ENCODE measurements at places on chromosomes 7 and 10.

DNA sequence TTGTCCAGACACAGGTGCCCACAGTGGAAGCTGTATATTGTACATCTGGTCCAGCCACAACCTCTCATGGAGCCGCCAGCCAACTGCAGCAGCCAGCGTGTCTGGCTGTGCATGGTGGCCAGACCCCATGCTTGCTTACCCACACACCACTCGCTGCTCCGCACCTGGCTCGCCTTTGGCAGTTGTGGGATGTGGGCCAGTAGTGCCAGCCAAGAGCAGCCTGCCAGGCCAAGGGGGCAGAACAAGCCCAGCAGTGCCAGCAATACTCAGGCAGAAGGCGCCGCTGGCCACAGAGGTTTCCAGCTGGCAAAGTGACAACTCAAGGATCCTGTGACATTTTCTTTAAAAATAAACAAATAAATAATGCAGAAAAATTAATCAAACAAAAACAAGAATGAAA, 11.7 kb upstream of the TMEM243 start:
- no peak for DNase-seq

DNA sequence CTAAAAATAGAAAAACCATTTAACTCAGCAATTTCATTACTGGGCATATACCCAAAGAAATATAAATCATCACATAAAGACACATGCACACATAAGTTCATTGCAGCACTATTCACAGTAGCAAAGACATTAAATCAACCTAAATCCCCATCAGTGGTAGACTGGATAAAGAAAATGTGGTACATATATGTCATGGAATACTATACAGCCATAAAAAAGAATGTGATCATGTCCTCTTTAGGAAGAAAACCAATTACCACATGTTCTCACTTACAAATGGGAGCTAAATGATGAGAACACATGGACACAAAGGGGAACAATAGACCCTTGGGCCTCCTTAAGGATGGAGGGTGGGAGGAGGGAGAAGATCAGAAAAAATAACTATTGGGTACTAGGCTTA, 36.0 kb upstream of the ACBD5 start:
- no peak for DNase-seq

- DNase-seq = no peak
Observed at GRCh38 chr10:74691164-74691563, 135.2 kb upstream of the KAT6B start.

GRCh38 chr7:116293139-116293538, 82.8 kb downstream of the TES start:
- DNase-seq = no peak

GRCh38 chr7:85125176-85125575, 61.7 kb downstream of the SEMA3D start:
- no peak for DNase-seq

GRCh38 chr7:157274991-157275427, 61.8 kb upstream of the DNAJB6 start:
- no peak for DNase-seq

- DNase-seq = no peak
Observed at GRCh38 chr7:95950698-95951097, 178.3 kb downstream of the DYNC1I1 start.

DNA sequence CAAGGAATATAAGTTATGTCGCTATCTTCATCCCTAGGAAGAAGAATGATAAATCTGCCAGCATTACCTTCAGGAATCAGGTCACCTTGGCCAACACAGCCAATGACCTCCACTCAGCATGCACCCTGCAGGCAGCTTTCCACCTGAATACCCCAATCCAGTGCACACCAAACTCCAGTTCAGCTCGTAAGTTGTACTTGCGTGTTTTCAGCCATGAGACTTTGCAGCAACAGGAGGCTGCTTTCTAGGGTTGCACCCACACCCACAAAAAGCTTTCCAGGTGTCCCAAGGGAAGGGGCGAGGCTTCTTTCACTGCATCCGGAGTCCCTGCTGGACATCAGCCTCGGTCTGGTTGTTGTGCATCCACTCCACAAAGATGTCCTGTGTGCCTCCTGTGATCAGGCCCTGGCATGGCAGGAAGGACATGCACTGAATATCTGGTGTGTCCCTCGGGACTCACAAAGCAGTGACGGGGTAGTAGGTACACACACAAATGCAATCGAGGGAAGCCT, 282.9 kb downstream of the GRID1 start:
- no peak for DNase-seq

DNA sequence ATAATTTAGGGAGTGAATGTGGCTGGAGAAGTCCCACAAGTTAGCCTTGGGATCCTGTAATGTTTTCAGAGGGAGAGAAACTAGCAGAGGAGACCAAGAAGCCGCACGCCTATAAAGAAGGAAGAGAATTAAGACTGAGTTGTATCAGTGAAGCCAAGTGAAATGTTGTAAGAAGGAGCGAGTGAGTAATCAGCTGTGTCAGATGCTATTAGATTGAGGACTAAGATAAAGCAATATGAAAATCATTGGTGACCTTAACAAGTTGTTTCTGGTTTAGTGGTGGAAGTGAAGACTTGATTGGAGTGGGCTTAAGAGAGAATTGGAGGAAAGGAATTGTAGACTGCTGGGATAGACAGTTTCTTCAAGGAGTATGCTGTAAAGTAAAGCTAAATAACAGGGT, 8.8 kb downstream of the CCSER2 start:
- DNase-seq = no peak

DNA sequence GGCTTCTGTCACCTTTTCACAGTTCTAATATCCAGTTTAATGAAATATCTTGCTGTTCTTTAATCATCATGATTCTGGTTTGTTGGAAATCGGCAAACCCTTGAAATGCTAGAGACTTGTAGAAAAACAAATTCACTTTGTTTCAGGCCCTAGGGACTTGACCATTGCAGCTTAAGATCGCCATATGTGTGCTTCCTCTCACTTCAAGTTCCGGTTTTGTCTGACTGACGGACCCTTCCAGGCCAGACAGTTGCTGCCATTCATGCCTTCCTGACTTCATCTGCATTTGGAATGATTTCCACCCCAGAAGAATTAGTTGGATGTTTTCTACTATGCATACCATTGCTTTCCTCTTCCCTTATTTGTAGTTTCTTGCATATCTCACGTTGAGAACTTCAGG, 125.6 kb downstream of the CELF2 start:
- no peak for DNase-seq

DNA sequence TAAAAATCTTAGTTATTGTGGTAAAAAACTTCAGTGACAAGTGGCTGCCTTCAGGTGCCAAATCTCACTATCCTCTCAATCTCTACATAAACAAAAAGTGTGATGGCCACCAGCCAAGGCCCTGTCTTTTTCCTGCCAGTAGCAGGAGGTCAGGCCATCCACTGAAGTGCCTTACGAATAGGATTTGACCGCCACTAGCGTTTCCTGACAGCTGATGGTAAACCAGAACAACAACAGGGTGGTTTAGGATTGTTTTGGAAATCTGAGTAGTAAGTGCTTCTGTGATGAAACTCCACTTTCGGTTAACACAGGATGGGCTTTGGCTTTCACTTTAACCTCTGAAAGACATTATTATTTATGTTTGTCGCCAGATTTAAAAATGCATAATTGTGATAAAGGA, 55.7 kb upstream of the OGDHL start:
- DNase-seq = no peak

GRCh38 chr7:112266595-112267270, 60.2 kb downstream of the ZNF277 start:
- peak; percentile 42 for DNase-seq

DNA sequence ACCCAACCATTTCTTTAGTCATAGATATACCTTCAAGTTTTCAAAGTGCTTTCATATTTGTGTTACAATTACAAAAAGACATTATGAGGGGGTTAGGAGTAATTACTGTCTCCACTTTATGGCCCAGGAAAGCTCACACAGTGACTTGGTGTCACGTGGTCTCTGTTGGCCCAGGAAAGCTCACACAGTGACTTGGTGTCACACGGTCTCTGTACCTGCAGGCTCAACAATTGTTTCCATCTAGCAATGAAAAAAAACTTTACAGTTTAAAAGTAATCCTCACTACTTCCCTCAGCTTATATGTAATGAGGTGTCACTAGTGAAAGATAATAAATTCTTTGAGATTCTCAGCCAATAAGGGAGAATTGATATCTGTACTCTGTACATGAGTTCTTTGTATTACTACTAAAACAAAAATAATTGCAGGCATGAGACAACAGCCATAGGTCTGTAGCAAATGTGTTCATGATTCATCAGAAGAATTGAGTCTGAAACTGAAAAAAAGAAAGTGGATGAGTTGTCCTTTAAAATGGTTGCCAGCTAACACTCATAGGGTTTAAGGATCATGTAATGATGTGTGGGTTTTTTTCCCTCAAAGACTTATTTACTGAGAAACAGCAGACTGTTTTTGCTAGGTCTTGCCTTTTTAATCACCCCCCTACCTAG, 10.9 kb downstream of the OGDH start:
- no peak for DNase-seq

DNA sequence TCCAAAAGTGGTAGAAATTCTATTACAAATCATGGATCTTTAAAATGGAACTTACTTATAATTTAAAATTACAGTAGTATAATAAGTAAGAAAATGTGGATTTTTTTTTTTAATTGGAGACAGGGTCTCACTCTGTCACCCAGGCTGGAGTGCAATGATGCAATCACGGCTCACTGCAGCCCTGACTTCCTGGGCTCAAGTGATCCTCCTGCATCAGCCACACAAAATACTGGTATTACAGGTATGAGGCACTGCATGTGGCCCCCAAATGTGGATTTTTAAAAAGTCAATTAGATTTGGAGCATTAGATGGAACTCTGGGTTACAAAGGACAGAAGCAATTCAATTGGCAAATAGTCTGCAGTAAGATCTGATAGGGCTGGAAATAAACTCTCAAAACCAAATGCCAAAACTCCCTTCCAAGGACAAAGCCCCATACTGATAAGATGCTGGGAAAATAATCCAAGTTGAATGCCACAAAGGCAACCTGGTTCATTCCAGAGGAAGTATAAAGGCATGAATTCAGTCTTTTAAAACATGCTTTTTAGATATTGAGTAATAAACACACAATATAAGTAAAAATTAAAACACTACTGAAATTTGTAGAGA, 294.2 kb downstream of the ZNF248 start:
- DNase-seq = no peak

- DNase-seq = no peak
Observed at GRCh38 chr10:124546957-124547646, 85.5 kb downstream of the LHPP start.

DNA sequence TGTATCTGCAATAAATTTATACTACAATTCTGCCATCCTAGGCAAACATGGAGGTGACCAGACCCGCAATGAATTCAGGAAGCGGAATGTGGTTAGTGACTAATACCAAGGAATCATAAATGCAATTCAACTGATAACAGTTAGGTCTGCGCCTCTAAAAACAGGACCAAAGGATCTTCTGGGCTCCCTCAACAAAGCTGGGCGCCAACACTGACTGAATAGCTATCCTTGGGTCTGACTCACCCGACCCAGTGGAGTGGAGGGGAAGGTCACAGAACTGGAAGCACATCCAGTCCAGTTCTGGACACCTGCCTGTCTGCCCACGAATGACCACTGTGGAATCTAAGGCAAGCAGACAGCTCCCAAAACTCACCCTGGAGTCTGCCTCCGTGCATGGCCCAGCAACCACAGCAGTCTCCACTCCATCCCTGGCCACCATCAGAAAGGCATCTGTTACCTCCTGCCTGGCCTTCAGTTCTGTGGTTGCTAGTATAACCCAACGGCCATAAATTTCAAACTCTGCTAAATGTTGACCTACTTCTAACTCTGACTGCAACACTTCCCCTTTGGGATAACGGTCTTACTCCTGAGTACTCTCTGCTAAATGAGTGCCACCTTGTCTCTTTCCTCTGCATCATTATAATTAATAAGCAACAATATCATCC, 43.0 kb upstream of the DLX6 start:
- peak; percentile 85 for DNase-seq

- DNase-seq = no peak
Observed at GRCh38 chr10:30114881-30115625, 55.7 kb upstream of the JCAD start.

- DNase-seq = no peak
Observed at GRCh38 chr10:17644485-17644943, 563 bp downstream of the STAM start.

DNA sequence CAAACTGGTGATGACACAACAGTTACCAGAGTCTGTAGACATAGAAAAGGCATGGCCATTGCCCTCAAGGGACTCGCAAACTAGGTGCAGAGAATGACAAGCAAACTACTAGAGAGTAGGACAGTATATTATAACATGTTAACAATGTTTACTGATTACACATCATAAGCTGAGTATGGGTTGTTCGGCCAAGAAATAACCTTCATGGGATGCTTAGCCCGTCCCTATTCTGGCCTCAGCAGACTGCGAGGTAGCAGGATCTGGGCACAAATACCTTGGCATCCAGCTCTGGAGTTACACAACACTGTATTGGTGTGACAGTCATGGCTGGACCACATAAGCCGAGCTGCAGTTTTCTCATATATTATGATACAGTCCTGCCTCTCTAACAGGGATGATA, 51.4 kb downstream of the ABCB4 start:
- DNase-seq = no peak

- DNase-seq = no peak
Observed at GRCh38 chr7:139893999-139894398, 64.9 kb downstream of the TBXAS1 start.

DNA sequence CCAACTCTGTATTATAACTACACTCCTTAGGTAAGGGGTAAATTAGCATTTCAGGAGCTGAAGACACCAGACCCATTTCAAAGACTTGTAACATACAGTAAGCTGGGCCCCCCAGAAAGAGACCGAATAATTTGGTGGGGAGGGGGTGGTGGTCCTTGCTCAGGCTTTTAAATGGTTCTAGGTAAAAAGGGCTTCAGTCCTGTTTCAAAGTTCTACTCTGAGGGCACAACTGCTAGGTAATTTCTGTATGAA, 73.0 kb downstream of the RTKN2 start:
- no peak for DNase-seq

Data from NCI-H226 (cell line).